ENCODE measurements at places on chromosomes 1 and 21.

- DNase-seq: no peak
Measured at GRCh38 chr1:78226784-78227183, 181.0 kb downstream of the GIPC2 start.

GRCh38 chr1:203682473-203683383 lies 56.1 kb downstream of the ATP2B4 start:
- DNase-seq: peak; percentile 91

GRCh38 chr1:33182896-33183295 lies 1.1 kb upstream of the TRIM62 start:
- DNase-seq: no peak

DNA sequence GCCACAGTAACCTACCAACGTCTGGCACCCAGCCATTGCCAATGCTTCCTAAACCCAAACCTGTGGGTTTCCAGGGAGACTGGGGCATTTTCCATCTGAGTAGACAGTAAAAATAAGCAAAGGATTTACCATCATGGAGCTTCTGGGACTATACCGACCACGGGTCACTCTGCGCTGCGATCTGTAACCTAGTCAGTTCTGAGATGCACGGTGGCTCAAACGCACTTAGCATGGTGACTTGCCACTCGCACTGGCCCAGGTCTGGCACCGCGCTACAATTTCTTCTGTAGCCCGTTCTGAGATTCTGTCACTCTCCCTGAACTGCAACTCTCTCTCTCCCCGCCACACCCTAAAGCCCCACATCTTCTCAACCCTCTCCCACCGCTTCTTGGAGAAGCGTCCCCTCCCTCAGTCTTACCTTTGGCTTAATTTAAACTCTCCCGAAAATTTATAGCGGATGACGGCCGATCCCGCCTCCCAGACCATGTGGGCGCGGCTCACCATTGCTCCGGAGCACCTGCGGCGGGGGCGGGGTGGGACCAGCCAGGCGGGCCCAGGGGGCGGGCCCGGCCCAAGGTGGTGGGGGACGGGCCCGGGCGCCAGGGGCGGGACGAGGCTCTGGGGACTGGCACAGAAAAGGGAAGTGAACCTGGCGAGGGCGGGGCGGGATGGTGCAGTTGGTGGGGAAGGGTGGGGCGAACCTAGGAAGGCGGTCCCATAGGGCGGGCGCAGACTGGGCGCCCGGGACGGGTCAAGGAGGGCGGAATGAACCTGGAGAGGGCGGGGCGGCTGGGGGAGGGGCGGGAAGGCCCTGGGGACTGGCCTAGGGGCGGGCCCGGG lies 493 bp upstream of the MAP3K21 start:
- peak; percentile 95 for DNase-seq

- DNase-seq: no peak
Measured at GRCh38 chr1:35509558-35509957, 47.6 kb downstream of the KIAA0319L start.

- DNase-seq: no peak
Measured at GRCh38 chr1:59689730-59690129, 125.0 kb upstream of the HOOK1 start.

GRCh38 chr21:16969636-16970035 lies 543.2 kb upstream of the CXADR start:
- DNase-seq: no peak

- DNase-seq: no peak
Measured at GRCh38 chr1:101071470-101071891, 45.9 kb upstream of the DPH5 start.

DNA sequence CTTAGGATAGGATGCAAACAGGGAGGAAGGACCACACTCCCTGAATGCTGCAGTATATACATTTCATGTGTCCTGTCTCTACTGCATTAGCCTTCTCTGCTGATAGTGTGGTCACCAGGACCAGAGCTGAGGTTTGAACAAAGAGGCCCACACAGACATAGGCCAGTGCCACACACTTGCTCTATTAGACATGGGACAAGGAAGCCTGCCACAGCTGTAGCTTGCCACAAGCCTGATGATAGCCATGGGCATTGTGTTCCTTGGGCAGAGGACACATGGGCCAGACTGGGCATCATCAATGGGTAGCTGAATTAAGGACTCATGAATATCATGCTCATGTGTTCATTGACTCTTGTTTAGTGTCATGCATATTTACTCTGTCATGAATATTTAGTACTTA lies 10.4 kb downstream of the CAMSAP2 start:
- no peak for DNase-seq

DNA sequence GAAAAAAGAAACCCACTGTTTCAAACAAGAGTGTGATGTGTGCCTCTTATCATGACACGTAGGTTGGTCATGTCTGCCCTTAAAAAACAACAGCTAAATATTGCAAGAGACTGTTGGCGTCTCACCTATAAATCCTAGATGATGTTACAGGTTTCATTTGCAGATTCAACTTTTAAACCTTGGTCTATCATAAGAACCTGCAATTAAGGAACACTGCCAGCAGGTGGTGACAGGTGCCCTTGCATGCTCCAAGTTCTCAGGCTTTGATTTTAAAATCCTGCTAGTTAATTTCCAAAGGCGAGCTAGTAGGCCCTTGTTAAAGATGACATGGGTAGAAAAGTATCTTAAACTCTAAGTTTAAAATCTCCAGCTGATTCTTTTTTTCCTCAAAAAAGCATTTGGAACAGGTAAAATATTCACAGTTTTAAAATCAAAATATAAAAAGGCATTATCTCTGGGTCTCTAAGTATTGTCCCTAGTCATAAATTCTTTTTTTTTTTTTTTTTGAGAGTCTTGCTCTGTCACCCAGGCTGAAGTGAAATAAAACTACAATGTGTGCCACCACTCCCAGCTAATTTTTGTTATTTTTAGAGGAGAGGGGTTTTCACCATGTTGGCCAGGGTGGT lies 39.1 kb downstream of the CLSTN1 start:
- peak; percentile 58 for DNase-seq

GRCh38 chr1:28272215-28272852 lies 13.0 kb downstream of the SESN2 start:
- DNase-seq: no peak

DNA sequence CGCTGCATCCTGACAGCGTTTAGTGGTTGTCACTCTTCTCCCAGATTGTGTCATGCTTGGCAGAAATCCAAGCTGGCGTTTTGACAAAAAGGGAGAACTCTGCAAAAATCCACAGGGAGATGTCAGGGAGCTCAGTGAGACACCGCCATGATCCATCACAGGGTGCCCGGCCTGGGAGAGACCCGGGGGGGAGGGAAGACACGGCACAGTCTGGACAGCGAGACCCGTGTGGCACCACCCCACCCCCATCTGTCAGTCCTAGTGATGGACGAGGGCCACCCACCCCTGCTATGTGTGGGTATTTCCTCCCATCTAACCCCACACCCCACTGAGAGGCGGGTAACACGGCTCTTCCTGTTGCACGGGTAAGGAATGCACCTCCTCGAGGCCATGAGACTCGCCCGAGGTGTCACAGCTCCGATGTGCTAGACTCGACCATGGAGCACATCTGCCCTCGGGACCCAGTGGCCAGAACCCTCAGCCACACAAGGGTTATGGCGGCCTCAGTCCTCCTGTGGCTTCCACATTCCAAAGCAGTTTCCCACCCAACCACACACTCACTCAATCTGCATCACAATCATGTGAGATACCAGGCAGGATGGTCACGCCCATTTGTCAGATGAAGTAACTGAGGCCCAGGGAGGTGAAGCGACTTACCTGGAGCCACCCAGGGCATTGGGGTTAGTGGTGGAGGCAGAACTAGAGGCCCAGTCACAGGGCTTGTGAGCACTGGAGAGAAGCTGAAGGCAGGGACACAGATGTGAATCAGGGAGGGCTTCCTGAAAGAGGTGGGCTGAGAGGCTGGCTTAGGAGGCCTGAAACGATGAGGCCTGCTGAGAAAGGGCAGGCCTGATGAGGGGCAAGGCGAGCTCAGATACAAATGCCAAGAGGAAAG lies 688.5 kb downstream of the MATN1 start:
- DNase-seq: no peak

DNA sequence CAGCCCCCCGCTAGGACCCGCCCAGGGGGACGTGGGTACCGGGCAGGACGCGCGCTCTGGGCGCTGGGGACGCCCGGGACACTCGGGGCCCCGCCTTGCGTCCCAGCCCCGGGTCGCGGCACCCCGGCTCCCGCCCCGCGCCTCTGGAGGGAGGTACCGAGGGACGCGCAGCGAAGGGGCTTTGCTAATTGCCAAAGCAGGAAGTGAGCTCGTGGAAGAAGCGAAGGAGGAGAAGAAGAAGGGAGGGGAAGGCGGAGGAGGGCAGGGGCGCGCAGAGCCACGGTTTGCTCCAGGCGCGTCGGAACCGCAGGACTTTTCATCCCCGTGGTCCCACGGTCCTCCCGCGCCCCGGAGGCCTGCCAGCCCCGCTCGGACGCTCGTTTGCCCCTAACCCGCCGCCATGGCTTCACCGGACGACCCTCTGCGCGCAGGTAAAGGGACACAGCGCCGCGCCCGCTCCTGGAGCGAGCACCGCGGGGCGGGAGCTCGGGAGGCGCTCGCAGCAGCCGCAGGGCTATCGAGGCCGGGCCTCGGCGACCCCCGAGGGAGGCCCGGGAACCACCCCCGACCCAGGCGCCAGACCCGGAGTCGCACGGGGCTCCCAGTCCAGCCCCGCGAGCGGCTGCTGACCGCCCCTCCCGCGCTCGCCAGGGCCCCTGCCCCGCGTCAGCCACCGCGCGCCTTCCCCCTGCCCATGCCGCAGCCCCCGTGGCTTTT lies 1.3 kb downstream of the EDARADD start:
- no peak for DNase-seq

- no peak for DNase-seq
Measured at GRCh38 chr1:88063605-88064004, 620.5 kb upstream of the PKN2 start.

GRCh38 chr1:96989302-96989701 lies 267.7 kb downstream of the PTBP2 start:
- no peak for DNase-seq

DNA sequence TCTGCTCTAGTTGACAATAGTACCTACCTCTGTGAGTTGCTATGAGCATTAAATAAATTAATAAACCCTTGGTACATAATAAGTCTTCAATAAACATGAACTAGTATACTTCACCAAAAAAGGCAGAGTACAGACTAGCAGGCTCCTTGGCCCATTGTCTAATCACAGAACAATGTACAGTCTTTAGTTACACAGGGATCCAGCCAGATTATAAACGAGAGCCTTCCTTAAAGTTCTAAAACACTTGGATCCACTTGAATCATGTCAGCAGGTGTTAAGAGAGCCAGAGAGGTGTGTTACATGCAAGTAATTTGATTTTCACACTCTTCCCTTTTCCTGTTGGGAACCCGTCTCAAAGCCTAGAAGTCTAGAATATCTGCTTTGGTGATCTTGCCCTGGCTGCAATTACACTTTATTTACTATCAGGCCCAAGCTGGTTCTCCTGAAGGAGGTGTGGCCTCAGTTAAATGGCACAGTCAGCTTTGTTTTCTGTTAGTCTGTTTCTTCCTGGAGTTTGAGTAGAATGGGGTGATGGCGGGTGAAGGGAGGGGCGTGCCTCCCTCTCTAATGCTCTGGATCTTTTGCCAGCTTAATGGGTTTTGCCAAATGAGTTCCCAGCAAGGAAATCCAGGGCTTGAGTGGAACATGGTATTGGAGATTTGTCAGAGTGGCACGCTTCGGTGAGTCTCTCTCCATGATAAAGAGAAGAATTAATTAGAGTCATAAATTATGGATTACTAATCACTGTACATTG lies 570.9 kb upstream of the CAMK1G start:
- no peak for DNase-seq

DNA sequence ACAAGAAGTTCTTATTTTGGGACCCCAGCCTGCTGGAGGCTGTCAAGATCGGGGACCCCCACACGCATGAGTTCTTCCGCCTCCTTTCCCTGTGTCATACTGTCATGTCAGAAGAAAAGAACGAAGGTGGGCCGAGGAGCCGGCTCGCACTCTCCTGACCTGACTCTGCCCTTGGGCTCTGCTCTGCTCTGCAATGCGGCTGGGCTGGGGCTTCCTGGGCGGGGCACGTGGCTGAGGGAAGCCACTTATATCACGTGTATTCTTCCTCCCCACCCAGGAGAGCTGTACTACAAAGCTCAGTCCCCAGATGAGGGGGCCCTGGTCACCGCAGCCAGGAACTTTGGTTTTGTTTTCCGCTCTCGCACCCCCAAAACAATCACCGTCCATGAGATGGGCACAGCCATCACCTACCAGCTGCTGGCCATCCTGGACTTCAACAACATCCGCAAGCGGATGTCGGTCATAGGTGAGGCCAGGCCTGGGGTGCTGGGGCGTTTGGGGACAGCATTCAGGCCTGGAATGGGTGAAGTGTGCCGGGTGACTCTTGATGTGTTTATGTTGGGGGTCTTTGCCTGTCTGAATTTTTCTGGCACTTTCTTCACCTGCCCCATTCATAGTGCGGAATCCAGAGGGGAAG lies 17.6 kb downstream of the ATP8B2 start:
- no peak for DNase-seq

DNA sequence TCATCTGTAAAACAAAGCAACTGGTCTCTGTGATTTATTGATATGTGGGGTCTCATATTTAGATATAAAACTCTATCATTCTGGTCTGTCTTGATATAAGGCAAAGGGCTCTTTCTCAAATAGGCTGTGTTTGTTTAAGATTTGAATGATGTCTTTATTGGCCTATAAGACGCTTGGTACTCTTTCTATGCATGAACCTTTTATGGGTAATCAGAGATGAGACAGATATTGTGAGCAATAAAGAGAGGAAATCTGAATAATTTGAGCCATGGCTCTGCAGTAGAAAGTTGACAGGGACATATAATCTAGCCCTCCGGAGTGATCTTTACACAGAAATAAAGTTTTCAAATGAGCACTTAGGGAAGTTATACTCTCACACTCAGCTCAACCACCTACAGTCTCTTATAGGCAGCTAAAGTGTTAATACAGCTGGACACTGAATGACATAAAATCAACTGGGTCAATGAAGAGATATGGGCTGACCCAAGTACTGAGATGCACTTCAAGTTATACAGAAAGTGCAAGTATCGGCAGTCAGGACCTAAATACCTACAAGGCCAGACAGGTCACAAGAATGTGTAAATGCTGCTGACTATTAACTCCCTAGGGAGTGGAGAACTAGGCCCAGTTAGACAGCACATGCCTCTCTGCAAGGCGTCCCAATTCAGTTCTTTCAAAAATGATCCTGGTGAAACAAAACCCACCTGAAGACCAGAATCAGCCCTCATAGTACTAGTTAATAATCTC lies 111.0 kb downstream of the PTPN14 start:
- no peak for DNase-seq

GRCh38 chr1:217944550-217944949 lies 313.4 kb downstream of the SPATA17 start:
- DNase-seq: no peak

Measured in HCT116 (cell line).